ENCODE measurements at places on chromosomes 13 and 19.

DNA sequence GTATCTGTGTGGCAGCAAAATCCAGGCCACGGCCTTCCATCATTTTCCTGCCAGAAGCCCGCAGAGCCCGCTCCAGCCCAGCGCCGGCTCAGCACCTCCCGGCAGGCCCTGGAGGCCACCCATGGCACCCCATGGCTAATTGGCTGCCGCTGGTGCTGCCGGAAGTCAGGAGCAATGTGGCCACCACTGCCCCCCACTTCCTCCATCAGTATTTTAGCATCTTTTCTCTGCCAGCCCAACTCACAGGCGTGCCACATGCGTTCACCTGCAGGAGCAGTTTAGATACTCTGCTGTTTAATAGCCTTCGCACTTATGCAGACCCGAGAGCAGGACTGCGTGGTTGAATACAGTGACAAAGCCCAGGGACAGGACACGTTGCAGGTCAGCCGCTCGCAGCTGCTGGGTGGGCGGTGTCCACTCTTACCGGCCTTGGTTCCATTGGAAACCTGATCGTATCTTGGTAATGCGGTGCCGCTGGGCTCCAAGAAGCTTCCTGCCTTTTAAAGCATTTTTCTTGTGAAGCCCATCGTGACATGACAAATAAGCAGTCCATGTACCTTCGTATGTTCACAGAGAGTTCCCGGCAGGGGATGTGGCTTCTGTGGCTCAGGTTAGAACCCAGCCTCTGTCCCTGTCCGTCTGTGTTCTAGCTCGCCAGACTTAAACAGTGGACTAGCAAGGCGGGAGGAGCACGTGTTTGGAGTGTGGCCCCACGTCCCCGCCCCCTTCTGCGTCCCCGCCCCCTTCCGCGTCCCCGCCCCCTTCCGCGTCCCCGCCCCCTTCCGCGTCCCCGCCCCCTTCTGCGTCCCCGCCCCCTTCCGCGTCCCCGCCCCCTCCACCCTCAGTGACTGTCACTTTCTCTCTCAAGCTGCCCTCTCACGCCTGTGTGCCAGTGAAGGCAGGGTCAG, 162.0 kb upstream of the SOX1 start:
- no peak for DNase-seq

GRCh38 chr13:97878431-97879375, 74.8 kb upstream of the IPO5 start:
- DNase-seq: no peak

DNA sequence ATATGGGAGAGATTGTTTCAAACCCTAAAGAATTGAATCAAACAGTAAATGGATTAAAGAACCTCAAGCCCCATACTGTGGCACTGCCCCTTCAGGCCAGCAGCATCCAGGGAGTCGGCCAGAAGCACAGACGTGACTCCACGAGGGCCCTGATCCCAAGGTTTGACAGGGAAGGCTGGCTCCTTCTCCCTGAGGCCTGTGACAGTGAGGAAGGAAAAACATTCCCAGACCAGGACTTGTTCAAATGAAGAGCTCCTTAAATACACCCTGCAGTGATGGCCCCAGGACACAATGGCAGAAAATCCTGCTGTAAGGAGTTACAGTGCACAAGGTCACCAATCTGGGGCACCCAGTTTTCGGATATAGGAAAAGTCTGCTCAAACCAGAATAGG, 91.0 kb downstream of the COL4A1 start:
- no peak for DNase-seq

DNA sequence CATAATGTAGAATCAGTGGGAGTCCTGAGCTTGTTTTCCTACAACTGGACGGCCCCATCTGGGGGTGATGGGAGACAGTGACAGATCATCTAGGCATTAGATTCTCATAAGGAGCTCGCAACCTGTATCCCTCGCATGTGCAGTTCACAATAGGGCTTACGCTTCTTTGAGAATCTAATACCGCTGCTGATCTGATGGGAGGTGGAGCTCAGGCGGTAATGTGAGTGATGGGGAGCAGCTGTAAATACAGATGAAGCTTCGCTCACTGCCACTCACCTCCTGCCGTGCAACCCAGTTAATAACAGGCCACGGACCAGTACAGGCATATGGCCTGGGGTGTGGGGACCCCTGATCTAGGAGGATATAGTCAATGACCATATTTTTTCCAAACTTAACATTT, 38.8 kb downstream of the RCBTB1 start:
- no peak for DNase-seq

GRCh38 chr13:29948244-29948643, 97.8 kb upstream of the UBL3 start:
- no peak for DNase-seq

GRCh38 chr13:24613128-24613527, 67.1 kb upstream of the ATP12A start:
- no peak for DNase-seq

DNA sequence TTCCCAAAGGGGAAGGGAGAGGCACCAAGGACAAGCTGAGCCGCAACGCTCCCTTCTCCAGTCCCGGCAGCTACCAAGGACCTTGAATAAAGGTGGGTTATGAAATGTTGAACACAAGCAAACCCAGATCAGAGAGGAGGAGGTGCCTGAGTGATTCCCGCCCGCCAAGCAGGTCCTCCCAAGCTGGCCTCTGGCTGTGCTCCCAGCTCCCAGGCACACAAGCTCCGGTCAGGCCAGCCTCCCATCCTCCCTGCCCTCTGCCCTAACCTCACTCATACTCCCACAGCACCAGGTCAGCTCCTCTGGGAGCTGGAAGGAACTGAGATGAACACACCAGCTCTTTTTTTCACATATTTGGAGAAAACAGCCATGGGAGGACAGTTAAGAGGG, 3.7 kb downstream of the NAPA start:
- DNase-seq: no peak

DNA sequence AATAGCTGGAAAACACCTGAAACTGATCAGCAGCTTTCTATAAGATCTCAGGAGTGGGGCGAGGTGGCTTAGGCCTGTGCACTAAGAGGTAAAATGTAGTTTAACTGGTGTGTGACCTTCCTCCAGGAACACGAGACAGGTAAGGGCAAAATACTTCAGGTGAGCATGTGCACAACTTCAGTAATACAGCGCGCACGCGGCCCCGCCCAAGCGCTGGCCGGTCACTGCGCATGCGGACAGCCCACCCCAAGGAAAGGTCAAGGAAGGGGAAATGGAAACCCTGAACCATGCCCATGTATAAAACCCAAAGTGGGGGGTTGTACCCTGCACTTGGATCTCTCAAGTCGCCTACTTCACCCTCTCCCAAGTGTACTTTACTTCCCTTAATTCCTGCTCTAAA, 49.4 kb upstream of the ARHGEF7 start:
- DNase-seq: no peak

- no peak for DNase-seq
Observed at GRCh38 chr19:13847407-13848339, 29.3 kb upstream of the NANOS3 start.

GRCh38 chr13:45492538-45492937, 27.8 kb downstream of the COG3 start:
- DNase-seq: no peak

- DNase-seq: no peak
Observed at GRCh38 chr19:426725-427445, 17.9 kb upstream of the C2CD4C start.

DNA sequence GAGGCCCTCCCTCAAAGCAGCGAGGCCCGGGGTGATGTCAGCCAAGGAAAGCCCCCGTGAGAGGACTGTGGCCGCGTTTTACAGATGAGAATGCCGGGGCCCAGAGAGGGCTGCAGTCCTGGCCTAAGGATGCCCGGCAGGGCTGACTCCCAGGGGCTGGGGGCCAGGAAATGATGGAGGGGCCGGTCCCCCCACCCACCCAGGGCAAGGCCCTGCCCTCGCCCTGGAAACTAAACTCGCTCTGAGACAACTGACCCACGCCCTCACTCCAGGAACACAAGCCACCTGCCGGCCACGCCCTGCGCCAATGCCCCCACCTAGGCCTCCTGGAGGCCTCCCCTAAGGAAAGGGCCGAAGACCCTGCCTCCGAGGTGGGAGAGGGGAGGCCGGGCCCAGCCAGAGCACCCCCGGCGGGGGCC, 7.2 kb downstream of the ZBTB7A start:
- DNase-seq: no peak

DNA sequence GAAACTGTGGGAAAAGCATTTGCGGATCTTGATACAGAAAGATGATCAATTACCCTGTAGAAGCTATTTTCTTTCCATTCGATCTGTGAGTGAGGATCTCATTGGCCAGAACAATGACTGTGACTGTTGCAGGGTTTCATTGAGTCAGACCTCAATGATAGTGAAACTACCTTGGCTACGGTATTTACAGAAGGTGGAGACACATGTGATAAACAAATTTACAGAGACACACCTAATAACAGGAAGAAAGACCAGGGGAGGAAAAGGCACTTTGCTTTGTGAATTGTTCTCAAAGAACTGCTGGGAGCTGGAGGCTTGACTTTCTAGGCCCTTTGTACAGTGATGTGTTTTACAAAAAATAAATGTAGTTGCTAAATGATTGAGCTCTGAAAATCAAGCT, 19.9 kb upstream of the ARGLU1 start:
- no peak for DNase-seq

GRCh38 chr19:32251634-32252332, 93.6 kb upstream of the ZNF507 start:
- DNase-seq: no peak

- no peak for DNase-seq
Observed at GRCh38 chr19:2523630-2524311, 47.8 kb downstream of the GADD45B start.

DNA sequence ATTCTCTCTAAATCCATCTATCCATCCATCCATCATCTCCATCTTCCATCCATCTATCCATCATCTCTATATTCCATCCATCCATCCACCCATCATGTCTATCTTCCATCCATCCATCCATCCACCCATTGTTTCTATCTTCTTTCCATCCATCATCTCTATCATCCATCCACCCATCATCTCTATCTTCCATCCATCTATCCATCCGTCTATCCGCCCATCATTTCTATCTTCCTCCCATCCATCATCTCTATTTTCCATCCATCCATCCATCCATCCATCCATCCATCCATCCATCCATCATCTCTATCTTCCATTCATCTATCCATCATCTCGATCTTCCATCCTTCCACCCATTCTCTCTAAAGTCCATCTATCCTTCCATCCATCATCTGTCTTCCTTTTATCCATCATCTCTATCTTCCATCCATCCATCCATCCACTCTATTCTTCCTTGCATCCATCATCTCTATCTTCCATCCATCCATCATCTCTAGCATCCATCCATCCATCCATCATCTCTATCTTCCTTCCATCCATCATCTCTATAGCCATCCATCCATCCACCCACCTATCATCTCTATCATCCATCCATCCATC, 34.7 kb downstream of the NWD1 start:
- no peak for DNase-seq

DNA sequence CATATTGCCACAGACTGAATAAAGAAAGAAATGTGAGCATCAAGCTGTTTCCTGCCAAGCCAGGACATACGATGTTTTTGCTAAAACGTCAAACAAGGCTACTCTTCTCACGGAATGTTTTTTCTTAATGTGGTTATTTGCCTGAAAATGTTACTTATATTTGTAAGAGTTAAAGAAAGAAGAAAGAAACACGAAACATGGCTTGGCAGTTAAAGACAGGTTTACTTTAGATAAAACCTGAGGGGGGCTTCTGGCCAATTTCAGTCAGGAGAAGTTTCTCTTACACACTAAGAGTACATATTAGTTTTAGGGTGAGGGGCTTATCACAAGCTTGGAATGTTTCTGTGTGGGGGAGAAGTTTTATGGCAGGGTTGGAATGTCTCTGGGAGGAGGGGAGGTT, 4.4 kb upstream of the OR10H4 start:
- DNase-seq: no peak

DNA sequence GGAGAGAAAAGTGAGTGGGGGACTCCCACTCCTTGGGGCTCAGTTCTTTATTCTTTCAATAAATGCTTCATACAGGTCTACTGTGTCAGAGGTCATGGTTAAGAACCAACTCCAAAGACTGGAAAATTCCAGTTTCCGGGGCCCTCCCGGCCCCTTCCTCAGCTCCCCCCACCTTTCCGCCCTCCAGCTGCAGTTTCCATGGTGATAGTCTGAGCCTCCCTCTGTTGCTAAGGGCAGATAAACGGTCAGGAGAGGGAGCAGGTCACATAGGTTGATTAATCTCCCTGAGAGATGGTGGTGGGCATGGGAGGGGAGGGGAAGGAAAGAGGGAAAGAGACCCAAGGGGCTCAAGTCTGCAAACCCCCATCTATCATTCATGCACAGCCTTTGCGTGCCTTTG, 131.5 kb upstream of the USP29 start:
- DNase-seq: no peak

- DNase-seq: no peak
Observed at GRCh38 chr19:49801966-49802661, 11.0 kb downstream of the FUZ start.

DNA sequence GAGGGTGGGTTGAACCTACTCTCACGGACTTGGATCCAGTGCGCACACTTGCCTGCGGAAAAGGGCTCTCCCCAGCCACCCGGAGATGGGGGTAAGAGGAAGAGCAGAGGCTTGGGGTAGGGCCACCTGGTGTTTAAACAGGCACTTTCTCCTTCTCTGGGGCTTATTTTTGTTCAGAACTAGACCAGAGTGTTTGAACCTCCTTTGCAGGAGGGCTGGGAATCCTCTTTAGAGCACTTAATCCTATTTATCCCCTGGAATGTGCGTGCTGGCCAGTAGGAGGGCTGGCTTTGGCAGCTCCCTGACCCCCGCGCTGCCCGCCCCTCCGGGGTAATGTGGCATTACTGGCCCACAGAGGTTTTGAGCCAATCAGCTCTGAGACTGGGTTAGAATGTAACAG, 2.0 kb downstream of the RGS9BP start:
- no peak for DNase-seq

- no peak for DNase-seq
Observed at GRCh38 chr19:17993076-17993813, 14.7 kb upstream of the ARRDC2 start.

- no peak for DNase-seq
Observed at GRCh38 chr13:42119041-42119440, 70.6 kb downstream of the DGKH start.

DNA sequence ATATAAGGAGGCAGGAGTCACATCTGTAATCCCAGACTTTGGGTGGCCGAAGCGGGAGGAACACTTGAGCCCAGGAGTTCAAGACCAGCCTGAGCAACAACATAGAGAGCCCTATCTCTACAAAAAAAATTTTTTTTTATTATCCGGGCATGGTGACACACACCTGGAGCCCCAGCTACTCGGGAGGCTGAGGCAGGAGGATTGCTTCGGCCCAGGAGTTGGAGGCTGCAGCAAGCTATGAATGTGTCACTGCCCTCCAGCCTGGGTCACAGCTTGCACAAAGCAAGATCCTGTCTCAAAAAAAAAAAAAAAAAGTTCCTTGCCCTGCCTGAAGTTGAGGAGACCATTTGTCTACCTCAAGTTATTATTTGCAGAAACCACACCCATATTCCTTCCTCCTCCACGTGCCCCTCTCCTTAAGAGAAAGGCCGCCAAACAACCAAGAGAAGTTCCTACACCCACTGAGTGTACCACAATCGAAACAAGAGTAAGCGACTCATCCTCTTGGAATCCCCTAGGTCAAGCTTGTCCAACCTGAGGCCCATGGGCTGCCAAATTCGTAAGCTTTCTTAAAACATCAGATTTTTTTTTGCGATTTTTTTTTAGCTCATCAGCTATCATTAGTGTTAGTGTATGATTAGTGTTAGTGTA, 2.2 kb downstream of the ABCC4 start:
- no peak for DNase-seq
